ENCODE measurements at places on chromosomes 2 and 18.

GRCh38 chr2:19574778-19575260 is 216.4 kb upstream of the OSR1 start:
- no peak for DNase-seq

DNA sequence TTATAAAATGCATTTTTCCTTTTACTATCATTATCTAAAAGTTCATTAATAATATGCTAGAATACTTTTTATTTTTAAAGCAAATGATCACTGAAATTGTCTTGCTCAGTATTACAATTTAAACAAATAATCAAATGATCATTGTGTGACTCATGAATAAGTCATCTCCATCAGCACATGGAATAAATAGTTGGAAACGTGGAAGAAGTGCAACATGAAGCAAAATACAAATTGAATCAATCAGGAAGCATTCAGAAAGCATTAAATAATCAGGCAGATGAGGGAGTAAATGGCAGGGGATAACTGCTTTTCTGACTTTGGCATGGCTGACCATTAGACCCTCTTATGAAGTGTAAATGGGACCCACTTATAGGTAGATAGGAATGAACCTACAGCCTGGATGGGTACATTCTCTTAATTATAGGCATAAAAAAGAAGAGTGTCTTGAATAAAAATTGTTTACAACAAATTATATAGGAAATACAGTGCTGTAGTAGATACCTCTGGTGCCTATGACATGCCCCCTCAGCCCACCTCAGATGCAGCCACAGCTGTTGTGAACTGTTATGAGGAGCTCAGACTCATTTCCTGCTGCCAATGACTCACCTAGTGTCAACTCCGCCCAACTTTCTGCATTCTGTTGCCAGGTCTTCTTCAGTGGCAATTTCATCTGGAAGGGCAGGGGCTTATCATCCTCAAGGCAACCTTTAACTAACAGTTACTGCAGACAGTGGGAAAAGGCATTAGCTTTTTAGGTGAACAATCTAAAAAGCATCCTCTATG is 936.0 kb downstream of the TRIB2 start:
- DNase-seq: no peak

- DNase-seq: no peak
Observed at GRCh38 chr2:116747103-116747502, 1067.4 kb upstream of the DDX18 start.

GRCh38 chr2:191617575-191617974 is 60.4 kb upstream of the NABP1 start:
- DNase-seq: no peak

- no peak for DNase-seq
Observed at GRCh38 chr2:2296400-2296799, 34.7 kb downstream of the MYT1L start.

- no peak for DNase-seq
Observed at GRCh38 chr18:34120294-34120693, 104.4 kb downstream of the NOL4 start.

GRCh38 chr2:71531522-71532047 is 78.2 kb downstream of the DYSF start:
- no peak for DNase-seq

DNA sequence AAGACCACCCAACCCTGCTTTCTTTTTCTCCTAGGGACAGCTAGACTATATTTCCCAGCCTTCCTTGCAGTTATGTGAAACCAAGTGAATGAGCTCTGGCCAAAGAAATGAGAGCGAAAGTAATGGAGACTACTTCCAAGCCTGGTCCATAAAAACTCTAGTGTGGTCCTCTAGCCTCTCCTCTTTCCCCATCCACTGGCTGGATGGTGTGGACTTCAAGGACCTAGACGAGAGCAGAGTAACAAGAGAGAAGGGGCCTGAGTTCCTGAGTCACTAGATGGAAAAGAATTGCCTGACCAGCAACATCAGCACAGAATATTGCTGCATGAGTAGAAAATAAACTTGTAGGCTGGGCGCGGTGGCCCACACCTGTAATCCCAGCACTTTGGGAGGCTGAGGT is 2.9 kb upstream of the TMSB10 start:
- no peak for DNase-seq

DNA sequence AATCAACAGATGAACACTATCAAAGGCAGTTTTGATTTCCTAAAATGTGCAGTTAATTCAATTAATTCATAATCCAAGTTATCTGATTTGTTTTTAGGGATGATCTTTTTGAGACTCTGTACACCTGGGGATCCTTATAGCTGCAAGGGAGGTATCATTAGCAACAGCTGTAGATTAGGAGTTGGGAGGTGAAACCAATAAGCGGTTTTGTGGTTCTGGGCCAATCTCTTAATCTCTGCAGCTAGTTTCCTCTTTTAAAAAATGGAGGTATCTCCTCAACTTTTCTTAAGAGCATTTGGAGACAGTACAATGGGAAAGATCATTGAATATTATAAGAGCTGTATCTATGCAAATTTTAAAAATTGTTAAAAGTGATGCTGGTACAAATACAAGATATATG is 126.0 kb downstream of the MC4R start:
- no peak for DNase-seq

DNA sequence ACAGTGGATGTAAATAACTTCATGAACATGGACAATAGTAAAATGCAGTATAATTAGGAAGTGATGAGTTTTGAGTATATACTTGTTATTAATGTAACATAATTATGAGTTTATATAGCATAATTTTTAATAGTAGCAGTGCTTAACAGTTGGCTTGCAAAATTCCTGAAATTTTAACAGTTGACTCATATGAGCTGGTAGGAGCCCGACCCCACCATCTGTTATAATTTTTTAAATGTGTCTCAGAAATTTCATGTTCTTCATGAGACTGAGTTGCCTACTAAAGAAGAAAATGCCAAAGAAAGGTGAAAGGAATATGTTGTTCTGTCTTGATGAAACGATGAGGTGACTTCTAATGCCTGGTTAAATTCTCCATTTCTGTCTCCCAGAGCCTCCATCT is 62.6 kb downstream of the ITGB1BP1 start:
- DNase-seq: no peak

GRCh38 chr2:55010149-55010591 is 40.1 kb downstream of the RTN4 start:
- DNase-seq: peak; percentile 72

GRCh38 chr18:35022426-35023001 is 18.7 kb upstream of the MAPRE2 start:
- no peak for DNase-seq

DNA sequence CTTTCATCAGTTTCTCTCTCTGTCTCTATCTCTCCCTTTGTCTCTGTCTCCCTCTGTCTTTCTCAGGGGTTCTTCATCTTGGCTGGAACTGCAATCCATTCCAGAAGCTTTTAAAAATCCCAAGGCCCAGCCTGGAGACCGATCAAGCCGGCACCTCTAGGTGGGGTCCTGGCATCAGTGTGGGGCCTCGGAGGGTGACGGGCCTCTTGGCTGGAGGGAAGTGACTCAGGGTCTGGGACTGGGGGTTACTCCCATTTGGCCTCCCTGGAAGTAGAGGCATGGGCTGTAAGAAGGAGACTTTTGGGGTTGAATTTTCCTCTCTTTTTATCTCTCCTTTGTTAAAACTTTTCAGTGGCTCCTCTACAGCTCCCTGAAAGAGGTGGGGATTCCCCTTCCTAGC is 52.8 kb upstream of the OTOF start:
- no peak for DNase-seq

- DNase-seq: no peak
Observed at GRCh38 chr2:205574001-205574400, 108.3 kb upstream of the NRP2 start.

GRCh38 chr2:201821080-201821479 is 14.7 kb downstream of the CDK15 start:
- no peak for DNase-seq

GRCh38 chr18:76488190-76488589 is 6.9 kb downstream of the ZNF516 start:
- no peak for DNase-seq

DNA sequence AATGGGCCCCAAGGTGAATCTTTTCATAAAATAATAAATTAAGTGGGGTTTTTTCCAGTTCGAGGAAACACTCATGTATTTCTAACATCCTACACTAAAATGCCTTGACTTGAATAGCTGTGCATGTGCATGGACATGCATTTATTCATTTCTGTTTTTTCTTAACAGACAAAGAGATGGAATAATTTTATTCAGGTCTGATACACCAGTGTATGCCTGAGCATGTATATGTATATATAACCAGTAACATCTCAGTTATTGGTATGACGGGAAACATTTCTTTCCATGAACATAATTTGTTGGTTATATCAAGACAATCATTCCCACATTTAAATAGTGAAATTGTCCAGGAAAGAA is 468.7 kb upstream of the TNP1 start:
- no peak for DNase-seq

DNA sequence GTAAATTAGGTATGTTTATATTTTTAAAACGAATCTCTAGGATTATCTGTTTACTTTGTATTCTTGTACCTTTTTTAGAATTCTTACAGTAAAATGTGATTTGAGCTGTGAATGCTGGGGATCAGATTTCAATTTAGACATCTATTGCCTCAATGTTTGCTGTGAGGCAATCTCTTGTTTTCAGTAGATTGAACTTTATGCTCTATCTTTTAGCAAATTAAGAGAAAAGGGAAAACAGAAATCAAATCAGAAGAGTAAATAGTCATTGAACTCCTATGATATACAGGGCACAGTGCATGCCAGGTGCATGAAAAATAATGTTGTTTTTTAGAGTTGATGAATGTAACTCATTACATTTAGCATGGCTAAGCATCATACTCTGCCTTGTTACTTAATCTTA is 39.5 kb downstream of the ZC3H6 start:
- DNase-seq: no peak

DNA sequence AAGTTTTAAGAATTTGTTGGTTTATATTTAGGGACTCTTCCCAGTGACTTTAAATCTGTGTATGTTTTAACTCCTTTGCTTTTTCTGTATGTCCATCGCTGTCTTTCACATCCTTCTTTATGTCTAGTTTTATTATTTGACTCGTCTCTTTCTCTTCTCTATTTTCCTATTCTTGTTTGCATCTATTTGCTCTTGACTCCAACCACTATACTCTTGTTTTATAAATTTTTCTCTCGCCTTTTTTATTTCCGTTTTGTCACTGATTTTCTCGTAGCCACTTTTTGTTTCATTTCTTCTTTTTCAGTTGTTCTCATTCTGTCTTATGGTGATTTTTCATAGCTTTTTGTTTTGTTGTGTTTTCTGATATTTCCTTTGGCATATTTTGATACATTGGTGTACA is 170.5 kb upstream of the NETO1 start:
- no peak for DNase-seq

DNA sequence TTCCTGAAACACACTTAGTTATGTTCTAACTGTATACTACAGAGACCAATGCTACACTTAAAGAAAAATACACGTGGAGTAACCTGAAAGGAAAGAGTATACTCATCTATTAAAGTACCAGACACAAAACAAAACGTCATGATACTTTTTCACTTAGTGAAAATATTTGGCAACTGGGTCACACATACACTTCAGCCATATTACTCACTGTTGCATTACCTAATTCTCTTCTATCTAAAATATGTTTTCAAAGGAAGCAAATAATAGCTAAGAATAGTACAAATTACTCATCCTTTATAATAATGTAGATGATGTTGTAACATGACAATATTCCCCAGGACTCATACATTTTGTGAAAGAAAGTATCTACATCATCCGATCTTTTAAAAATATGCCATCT is 76.5 kb upstream of the EPB41L3 start:
- DNase-seq: no peak

DNA sequence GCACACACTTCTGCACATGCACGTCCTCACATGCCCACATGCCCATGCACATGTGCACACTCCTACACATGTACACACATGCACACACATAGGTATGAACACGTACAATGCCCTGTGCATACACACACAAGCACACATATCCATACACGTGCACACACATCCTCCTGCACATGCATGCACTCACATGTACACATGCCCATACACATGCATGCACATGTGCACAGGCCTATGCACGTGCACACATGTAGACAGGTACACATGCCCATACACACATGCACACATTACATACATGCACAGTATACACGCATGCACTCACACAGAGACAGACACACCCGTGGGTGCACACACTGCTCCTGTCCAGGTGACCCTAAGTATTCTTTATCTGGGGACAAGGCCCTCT is 34.3 kb downstream of the GPC1 start:
- DNase-seq: no peak

DNA sequence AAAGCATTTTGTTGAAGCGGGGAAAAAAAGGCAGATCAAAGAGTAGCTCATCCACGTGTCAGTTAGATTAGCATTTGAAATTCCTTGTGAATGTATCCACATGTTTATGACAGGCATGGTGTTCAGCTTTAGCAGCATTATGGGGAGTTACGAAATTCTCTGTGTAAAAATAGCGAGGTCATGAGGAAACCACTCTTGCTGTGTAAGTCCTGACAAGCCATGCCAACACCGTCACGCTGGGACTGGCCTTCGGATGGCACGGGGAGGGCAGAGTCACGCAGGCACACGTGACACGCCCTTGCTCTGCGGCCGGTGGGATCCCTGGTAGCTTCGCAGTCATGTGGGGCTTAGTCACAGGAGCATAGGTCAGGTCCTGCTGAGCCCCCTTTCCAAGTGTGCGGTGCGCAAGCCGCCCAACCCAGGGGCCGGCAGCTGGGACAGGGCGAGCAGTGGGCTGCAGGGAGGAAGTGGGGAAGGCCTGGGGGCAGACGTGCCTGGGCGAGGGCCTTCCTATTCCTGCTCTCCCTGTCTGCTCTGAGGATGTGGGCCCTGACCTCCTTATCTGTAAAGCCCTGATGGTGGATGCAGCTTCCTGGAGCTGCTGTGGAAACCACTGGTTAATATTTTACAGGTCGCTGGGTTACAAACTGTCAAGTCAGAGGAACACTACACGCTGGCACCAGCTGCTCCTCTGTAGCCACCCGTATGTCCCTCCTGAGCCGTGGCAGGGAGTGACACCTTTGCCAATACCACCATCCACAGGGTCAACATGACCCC is 18.0 kb downstream of the MBP start:
- DNase-seq: no peak

- DNase-seq: no peak
Observed at GRCh38 chr2:59398081-59398480, 1155.4 kb downstream of the BCL11A start.

DNA sequence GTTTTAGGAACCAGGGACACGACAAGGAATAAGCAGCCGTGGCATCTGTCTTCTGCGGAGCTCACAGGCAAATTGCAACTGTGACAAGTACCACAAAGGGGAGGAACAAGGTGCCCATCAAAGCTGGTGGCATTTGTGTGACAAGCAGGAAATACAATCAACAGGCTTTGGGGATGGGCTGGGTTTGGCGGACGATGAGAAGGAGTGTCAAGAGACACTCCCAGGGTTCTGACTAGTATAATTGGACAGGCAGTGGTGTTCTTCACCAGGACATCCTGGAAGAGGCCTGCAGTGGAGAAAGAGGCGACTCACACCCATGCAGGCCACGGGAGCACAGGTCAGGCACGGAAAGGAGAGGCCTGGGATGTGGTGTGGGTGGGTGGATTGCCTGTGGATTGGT is 14.2 kb upstream of the SPATA3 start:
- DNase-seq: no peak

DNA sequence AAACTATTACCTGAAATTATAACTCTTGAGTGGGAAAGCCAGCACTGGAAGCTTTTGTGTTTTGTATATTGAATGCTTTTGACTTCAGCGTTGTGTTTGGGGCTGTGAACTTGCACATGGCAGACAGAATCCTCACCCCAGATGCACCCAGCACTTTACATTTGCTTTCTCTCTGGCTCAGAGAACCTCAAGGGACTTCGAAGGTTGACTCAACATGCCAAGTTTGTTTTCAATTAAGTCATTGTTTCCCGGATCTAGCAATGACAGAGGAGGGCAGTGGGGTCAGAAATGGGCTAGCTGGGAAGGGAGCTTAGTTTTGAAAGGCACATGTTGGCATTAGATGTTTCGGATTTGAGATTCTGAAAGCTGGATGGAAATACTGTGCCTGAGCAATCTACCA is 22.4 kb downstream of the TET3 start:
- no peak for DNase-seq
